Omental fat pad (tissue), 4 donors: ENCODE measurements at places on chromosomes 2 and 18. TPM values are rescaled to one million over a fixed set of nuclear protein-coding genes. Genes with fewer than 3 reads are reported as not detected.

SLC39A10 gene
- 16.3 TPM for total RNA-seq

DNA sequence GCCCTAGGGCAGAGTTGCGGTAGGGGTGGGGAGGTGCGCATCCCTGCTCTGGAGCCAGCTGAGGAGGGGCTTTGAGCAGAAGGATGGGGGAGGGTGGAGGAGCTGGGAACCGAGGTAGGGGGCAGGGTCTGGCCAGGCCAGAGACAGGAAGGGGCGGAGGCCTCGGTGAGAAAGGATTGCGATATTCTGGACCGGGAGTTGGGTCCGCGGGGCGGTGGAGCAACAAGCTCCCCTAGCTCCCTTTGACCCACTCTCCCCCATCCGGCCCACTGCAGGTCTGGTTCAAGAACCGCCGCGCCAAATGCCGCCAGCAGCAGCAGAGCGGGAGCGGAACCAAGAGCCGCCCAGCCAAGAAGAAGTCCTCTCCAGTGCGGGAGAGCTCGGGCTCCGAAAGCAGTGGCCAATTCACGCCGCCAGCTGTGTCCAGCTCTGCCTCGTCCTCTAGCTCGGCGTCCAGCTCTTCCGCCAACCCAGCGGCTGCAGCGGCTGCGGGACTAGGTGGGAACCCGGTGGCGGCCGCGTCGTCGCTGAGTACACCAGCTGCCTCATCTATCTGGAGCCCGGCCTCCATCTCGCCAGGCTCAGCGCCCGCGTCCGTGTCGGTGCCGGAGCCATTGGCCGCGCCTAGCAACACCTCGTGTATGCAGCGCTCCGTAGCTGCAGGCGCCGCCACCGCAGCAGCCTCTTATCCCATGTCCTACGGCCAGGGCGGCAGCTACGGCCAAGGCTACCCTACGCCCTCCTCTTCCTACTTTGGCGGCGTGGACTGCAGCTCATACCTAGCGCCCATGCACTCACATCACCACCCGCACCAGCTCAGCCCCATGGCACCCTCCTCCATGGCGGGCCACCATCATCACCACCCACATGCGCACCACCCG is 4.8 kb downstream of the OTX1 start:
- no peak for DNase-seq

DNA sequence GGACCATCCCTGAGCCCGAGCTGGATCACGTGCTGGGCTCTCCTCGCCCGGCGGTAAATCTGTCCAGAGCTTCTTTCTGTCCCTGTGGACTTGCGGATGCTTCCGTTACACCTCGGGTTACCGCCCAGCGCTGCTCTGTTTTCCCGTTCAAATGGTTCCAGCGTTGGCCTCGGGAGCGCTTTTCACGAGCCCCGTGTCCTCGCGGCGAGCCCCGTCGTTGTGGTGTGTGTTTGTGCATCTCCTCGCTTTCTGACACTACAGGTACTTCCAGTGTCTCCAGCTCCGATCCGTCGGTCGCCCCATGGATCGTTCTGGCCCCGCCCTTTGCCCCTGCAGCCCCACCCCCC is 77.4 kb downstream of the RTP5 start:
- DNase-seq: no peak

- no peak for DNase-seq
These were observed 436.5 kb downstream of the RND3 start for GRCh38 chr2:150051004-150051403.

- DNase-seq: no peak
These were observed 78.1 kb downstream of the CIB4 start for GRCh38 chr2:26562811-26563645.

- DNase-seq: no peak
These were observed 115.9 kb downstream of the RPIA start for GRCh38 chr2:88807237-88807962.

TUBA3E gene
- not detected for total RNA-seq

DNA sequence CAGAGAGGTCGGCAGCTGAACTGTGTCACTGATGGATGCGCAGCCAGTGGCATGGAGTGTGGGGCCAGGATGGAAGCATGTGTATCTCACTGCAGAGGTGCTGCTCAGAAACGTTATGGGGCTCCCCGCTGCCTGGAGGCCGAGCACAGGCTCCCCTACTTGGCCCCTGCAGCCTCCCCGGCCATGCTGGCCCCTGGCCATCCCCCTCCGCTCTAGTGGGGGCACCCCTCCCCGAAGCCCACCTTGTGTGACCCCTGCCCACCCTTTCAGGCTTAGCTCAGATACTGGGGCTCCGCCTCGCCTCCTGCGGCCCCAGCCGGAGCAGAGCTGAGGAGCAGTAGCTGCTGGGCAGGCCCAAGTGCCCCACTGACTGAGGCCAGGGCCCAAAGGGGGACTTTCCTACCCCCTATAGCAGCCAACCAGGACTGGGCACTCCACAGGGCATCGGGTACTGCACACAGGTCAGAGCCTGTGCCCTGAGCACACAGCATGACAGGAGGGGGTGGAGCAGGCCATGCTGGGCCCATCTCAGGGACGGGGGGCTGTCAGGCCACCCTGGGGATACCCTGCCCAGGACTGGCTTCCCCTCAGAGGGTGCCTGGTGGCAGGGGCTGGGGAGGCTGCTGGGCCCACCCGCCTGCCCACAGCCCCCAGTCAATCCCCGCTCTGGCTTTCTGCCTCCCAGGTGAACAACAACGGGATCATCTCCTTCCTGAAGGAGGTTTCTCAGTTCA is 31.3 kb downstream of the SNED1 start:
- DNase-seq: no peak

- no peak for DNase-seq
These were observed 1019.5 kb upstream of the LRRTM1 start for GRCh38 chr2:81324046-81324445.

DNA sequence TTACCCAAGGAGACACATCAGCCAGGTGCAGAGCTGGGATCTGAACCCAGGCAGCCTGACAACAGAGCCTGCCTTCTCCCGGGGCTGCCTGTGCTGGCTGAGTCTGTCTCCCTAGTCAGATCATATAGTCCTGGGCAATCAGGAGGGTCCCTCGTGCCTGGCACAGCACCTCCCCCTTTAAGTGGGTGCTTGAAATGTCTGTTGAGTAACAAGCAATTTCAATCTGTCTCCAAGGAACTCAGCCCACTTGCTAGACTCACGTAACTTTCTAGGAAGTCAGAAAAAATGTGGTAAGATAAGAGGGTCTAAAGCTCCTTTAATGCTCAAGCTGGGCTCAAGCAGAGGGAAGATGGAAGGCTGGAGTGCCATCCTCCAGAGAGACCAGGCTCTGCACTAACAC is 51.9 kb downstream of the REEP1 start:
- DNase-seq: no peak

DNA sequence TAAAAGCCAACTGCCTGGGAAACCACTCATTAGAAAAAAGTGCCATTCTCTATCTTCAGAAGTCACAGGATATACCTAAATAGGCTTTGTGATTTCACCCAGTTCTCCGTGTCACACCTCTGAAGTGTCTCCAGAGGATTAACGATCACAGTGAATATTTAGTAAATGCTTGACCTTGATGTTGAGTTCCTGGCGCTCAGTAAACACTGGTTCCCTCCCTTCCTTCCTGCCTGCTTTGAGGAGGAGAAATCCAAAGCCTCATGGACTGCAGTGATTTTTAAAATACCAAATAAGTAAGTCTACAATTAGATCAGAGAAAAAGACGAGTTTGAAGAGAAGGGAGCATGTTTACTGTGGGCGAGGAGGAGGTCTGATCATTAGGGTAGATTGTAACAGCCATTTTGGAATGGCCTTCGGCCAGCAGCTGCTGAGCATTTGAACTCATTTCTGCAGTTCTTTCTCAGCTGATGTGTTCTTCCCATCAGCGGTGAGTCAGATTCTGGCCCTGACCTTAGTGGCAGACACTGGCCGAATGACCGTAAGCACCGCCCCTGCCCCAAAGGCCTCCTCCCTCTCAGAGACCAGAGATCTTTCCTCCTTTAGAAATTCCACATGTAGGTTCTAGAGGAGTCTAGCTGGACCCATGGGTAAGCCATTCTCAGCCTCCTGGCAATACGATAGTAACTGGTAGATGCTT is 62.1 kb upstream of the SLC16A14 start:
- peak; percentile 43 for DNase-seq

DNA sequence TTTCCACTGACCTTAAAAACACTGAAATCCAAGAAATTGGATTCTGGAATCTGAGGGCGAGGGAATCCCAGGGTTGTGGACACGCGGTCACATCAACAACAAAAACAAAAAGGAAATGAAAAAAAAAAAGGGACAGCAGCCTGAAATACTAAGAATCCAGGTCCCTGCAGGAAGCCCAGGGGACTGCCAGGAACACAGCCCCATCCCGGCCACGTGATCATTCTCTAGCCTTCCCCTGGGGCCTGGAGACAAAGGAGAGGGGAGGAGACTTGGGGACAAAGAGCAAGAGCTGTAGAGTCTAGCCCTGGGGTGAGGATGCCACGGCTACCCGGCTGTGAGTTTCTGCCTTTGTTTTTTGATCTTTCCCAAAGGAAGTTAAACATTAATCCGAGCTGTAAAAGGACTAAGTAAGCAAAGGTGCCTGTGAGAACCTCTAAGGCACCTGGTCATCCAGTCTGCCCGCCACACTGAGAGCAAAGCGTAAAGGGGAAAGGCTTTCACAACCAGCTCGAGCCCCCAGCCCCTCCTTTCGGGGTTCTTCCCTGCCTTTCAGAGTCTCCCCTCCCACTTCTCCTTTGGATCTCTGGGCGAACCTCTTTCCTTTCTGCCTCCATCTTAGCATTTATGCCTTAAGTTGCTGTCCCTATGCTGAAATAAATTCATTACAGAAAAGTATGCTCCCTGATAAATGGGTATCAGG is 57.9 kb upstream of the MSH2 start:
- DNase-seq: no peak
